GM18507 (cell line): ENCODE measurements at places on chromosomes 1 and 21.

DNA sequence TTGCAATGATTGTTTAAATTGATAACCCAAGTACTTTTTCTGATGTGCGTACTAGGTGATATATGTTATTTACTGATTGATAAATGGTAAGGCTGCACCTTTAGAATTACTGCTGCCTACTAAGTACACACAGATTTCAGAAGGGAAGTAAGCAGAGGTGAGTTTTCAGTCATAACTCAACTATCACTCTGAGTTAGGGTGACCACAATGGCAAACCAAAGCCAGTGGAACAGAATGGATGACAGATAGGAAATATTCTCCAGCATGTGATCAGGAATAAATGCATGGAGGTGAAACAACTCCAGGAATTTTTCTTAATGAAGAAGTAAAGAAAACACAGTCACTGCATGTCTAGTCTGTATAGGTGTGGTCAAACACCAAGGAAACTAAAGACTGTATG, 7.5 kb upstream of the KCNJ15 start:
- DNase-seq, result no peak

- no peak for DNase-seq
These were observed 997 bp downstream of the PRKACB start for GRCh38 chr1:84145068-84145467.

GRCh38 chr1:200453553-200453905, 43.7 kb upstream of the ZNF281 start:
- no peak for DNase-seq

DNA sequence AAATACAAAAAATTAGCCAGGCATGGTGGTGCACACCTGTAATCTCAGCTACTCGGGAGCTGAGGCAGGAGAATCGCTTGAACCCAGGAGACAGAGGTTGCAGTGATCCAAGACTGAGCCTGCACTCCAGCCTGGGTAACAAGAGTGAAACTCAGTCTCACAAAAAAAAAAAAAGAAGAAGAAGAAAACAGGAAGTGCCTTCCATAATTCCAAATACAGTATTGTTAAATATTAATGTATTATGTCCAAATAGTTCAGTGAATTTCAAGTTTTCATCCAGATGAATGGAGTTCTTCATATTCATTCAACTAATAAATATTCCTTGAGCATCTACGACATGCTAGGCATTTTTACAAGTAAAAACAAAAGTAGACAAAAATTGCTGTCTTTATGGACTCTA, 33.3 kb downstream of the PLEKHO1 start:
- DNase-seq, result no peak

DNA sequence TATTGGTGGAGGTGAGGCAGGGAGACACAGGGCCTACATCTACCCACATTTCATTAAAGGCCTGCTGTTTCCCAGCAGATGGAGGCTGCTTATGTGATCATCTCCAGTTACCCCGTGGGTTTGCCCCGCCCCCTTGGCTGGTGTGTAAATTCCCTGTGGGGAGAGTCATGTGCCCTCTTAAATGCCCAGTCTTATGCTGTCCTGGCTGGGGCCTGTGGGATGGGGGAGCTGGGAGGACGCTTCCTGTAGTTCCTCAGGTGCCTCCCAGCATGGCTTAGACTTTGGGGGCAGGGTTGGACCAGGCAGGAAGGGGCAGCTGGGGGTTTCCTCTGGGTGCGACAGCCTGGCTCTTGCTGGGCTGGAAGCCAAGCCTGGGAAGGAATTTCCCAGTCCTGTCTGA, 15.5 kb upstream of the CITED4 start:
- DNase-seq, result no peak

DNA sequence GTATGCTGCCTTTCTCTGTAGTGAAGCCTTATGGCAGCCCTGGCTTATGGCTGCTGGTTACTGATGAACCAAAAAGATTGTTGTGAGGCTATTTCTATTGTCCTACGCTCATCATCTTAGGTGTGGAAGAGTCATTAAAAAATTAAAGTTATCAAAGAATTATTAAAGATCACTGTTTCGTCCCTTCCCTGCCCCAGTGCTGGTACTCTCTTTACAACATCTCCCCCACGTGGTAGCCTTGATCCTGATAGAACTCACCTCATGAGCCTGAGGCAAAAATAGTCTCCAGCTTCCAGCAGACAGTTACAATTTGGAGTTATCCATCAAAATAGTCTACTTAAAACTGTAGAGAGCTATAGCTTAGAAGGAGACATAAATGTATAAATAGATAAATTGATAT, 201.5 kb downstream of the S1PR1 start:
- DNase-seq, result peak; percentile 30

- no peak for DNase-seq
These were observed 35.7 kb downstream of the DPT start for GRCh38 chr1:168693197-168693871.

GRCh38 chr1:9174243-9174642, 45.3 kb upstream of the GPR157 start:
- DNase-seq, result no peak

DNA sequence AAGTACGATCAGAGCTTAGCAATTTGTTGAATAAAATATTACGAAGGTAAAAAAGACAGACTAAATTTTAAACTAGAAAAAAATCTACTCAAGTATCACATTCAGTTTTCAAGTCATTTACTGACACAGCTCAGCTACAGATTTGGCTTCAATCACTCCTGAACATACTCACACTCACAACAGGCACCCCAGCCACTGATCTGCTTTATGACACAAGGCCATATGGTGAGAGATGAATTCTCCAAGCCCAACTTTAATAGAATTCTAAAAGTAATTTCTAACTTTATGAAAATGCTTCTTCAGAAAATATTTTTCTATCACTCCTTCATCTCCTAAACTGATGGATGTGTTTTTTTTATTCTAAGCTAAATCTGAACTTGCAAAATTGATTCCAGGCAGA, 337.1 kb downstream of the HHIPL2 start:
- no peak for DNase-seq
